ENCODE measurements at places on chromosomes 1 and 21.

- no peak for DNase-seq
Measured at GRCh38 chr1:88784551-88784950, 100.5 kb downstream of the PKN2 start.

DNA sequence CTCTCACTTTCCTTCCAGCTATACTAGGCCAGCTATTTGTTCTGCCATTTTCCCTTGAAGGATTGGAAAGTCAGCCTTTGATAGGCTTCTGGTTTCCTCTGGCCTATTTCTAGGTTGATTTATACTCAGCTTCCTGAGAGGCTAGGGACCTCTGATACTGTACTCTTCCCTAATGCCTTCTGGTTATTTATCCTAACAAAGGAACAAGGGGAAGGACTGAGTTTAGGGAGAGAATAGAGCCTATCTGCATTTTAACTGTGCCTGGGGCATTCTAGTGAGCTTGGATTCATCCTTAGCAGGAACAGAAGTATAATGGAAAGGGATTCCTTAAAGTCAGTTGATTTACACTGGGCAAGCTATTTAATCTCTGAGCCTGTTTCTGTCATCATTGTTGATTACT, 11.8 kb upstream of the TMEM39B start:
- DNase-seq: no peak

DNA sequence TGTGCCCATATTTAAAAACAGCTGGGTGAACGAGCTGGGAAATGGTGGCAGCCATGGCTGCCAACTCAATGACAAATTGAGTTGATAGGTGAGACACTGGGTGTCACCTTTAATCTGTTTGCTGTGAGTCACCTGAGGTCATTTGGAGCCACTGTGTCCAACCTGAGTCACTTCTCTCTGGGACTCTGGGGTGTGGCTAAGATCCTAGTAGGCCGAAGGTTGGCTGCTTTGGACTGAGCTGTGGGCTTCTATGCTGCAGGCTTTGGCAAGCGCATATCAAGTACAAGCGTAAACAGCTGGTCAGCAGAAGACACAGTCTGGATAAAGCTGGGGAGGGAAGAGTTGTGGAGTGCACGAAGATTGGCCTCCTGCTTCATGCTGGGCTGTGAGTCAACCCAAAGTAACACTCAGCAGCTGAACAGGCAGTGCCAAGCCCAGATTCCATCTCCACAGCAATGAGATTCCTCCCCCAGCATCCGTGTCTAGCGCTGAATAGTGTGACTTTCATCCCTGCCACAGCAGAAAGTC, 24.0 kb downstream of the TEX35 start:
- no peak for DNase-seq

DNA sequence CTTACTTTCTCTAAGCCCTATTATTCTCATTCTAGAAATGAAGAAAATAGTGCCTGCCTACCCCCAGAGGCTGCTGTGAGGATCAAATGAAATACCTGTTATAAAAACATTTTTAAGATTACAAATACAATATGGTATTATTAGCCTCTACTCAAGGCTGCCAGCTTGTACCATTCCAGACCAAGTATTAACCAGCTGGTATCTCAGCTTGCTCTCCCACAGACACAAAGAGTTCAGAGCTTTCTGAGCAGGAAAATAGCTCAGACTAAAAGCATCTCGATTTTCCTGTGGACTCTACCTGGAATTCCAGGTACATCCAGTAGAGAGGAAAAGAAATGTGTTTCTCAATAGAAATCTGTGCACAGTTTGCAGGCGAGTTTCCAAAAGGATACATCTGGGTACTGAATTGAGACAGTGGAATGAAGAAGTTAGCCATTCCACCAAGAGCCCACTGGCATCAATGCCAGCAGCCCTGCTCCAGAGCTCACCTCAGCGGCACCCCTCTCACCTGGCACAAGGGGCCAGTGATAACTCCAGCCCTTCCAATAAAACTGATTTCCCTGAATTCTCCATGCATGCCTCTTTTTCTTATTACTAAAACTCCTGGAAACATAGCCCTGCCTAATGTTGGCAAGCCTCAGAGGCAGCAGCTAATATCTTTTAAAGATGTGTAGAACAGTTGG, 31.0 kb downstream of the TGFBR3 start:
- DNase-seq: no peak

DNA sequence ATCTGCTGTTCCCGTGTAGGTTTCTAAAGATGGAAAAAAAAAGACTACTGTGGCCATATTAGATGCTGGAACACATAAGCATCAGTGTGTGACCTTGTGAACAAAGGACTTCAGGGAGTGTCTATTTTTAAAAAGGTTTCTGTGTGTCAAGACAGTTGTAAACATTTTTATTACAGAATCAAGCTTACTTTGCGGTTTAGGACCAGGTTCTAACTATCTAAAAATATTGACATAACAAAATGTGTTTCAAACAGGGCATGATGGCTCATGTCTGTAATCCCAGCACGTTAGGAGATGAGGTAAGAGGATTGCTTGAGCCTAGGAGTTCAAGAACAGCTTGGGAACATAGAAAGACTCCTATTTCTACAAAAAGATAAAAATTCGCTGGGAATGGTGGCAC, 7.1 kb upstream of the DDI2 start:
- DNase-seq: no peak

DNA sequence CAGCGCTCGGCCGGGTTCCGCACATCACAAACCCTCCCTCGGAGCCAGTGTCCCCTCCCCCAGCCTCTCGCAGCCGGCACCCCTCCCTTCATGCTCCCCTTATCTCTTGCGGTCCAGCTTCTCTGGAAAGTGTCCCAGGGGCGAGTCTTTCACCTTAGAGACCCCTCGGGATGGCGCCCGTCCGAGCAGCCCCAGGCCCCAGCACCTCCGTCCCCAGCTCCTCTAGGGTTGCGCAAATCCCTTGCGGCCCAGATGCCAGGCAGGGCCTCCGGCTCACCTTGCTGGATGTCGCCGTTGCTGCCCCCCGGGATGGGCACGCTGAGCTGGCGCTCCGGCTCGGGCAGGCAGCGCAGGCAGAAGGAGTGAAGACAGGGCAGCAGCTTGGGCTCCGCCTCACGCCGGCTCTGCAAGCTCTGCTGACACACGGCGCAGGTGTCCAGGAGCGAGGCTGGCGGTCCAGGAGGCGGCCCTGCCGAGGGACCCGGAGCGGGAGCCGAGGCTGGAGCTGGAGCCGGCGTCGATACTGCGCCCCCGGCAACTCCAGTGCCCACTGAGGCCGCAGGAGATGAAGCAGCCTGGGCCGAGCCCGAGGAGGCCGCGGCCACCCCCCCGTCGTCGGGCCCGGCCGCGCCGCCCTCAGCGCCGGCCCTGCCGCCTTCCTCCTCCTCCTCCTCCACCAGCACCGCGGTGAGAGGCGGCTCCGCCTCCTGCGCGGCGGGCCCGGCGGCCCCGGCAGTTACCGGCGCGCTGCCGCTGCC, 550 bp downstream of the TRIM33 start:
- no peak for DNase-seq

DNA sequence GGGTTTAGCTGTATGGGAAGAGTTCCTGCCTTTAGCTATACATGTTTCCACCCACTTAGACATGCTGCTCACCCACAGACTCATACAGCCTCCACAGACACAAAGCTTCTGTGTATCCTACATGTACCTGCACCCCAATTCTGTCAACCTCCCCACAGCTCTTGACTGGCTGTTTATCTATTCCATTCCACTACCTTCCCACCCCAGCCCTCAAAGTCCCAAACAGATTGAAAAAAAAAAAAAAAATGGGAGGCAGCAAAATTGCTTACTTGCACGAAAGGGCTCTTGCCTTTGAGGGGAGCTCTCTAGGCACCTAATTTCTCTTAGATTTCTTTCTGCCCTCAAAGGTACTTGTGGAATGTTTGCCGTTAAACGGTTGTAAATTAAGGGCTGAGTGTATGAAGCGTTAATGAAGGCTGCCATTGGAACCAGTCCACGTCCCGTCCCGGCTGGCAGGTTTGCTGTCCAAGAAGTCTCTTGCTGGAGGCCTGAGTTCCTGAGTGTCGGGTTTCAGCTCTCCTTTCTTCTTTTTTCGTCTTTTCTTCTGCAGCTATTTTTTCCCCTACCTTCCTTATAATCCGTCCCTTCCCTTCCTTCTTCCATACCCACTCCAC, 43.6 kb downstream of the PBX1 start:
- no peak for DNase-seq

DNA sequence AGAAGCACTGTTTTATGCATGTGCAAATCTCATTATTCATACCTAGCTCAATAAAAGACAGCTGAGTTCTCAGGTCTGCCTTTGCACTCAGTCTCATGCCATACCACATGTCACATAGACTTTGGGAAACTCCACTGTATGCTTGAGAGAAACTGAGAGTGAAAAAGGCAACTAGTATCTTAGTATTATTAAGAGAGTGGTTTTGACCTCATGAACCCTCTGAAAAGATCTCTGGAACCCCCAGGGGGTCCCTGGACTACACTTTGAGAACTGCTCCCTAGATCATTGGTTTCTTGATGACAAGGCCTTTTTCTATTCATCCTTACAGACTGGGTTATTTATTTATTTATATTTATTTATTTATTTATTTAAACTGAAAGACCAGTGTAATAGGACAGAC, 3.7 kb upstream of the RHEX start:
- no peak for DNase-seq
